Left forelimb (tissue), 1 donor: ENCODE measurements at places on chromosomes 7 and 10.

- no peak for DNase-seq
Measured at GRCh38 chr7:80146545-80147182, 12.0 kb downstream of the GNAI1 start.

- DNase-seq: no peak
Measured at GRCh38 chr7:18873734-18874336, 243.6 kb downstream of the TWIST1 start.

DNA sequence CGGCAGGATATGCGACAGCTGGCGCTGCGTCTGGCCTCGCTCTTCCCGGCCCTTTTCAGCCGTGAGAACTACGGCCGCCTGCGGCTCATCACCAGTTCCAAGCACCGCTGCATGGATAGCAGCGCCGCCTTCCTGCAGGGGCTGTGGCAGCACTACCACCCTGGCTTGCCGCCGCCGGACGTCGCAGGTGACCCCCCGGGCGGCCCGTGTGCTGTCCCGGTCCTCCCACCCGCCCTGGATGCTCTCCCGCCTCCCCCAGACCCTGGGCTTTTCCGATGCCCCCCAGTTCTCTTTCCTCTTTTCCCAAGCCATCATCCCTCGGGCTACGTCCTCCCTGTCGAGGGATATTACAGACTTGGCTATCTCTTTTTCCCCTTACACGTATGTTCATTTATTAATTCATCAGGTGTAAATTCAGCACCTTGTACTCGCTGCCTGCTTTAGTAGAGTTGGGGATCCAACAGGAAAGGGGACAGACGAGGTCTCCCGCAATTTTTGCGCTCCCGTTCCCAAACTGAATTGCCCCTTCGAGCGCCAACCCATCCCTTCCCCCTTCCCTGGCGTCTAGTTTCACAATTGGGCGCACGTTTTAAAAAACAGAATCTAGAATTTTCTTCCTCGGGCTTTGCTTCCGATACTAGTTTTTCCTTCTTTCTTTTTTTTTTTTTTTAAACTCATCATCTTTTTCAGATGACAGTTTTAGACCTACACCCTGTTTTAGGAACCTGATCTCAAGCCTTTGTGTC lies 846 bp downstream of the MINPP1 start:
- DNase-seq: no peak

GRCh38 chr10:78140066-78140630 lies 106.5 kb downstream of the RPS24 start:
- no peak for DNase-seq

DNA sequence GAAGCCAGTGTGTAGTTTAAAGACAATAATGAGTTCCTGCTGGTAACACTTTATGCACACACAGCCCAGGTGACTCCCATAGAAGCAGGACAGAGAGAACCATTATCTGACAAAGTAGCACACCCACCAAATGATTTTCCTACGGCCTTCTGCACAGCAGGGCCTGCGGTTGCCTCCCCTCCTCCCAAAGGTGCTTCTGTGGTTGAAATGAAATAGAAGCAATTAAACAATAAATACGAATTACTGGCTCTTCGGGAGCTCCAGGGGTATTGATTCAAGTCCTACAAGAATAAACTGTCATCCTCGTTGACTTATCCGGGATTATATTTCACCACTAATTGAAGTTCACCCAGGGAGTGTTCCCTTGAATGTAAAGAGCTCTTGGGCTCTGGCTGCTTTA lies 172.1 kb downstream of the ACTR3B start:
- DNase-seq: no peak

DNA sequence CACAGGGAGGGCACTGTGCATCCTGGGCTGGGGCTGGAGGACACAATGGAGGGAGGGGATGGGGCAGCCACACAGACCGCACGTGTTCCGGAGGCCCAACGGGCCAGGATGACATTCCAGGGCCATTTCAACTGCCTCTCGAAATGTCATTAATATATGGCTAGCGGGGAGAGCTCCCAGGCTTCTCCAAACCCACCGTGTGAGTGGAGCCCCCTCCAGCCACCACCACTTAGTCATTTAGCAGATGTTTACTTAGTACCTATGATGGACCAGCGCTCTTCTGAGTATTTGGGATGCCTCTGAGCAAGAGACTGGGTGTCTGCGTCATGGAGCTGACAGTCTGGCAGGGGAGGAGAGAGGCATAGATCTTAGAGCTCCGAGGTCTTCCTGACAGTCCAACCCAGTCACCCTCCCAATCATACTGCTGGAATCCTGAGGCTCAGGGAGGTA lies 107.3 kb downstream of the ZMIZ1 start:
- no peak for DNase-seq

GRCh38 chr7:110308791-110309190 lies 782.1 kb upstream of the LRRN3 start:
- DNase-seq: no peak
